ENCODE measurements at places on chromosomes 2 and 18.

- peak; percentile 20 for DNase-seq
Observed at GRCh38 chr18:23515911-23516546, 12.7 kb downstream of the RMC1 start.

GRCh38 chr2:165743442-165743841 is 50.6 kb downstream of the GALNT3 start:
- DNase-seq, result no peak

DNA sequence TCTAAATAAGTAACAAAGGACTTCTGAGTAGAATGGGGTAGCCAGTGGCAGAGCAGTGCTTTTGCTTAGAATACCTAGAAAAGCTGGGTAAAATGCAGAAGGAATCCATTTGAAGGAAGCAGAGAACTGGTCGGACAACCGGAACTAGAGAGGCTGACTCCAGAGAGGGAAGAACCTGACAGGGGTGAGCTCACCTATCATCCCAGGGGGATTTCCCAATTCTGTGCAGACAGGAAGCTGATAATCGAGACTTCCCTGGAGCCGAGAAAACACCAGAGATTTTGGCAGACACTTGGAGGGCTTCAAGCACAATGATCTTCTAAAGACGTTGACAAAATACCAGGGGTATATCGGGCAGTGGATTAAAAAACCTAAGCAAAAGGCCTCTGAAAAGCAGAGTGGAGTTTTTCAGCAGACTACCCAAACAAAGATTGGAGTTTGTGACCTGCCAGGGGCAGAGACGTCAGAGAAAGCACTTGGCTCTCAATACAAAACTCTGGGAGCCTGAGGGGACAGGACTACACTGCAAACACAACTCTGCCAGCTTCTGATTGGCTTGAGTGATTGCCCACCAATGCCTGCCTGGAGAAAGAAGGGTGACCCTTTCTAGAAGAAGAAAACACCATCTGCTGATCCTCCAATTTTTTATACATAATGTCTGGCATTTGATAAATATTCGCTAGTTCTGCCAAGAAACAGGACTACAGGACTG is 67.5 kb upstream of the TTN start:
- no peak for DNase-seq

GRCh38 chr2:240953426-240954410 is 44.7 kb upstream of the SNED1 start:
- no peak for DNase-seq

GRCh38 chr2:95166065-95166763 is 605 bp downstream of the ZNF2 start:
- no peak for DNase-seq

GRCh38 chr18:52615943-52616342 is 275.9 kb downstream of the DCC start:
- DNase-seq, result no peak

- no peak for DNase-seq
Observed at GRCh38 chr2:181738074-181738473, 57.8 kb upstream of the NEUROD1 start.

DNA sequence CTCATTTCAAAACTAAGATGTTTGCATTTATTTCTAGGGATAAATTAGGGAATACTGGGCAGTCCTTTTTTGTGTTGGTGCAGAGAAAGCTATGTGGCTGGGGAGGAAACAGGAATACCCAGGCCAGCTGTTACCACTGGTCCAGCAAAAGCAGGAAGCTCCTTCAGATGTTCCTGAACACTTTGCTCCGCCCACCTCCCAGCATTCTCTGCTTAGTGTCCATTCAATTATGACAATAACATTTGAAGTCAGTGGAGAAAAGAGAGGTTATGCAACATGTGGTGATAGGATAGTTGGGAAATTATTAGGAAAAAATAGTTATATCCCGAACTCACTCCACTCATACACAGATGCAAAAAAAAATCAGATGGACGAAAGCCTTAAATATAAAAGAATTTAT is 22.1 kb upstream of the ARPC2 start:
- DNase-seq, result no peak
